Right hindlimb (tissue), 1 donor: ENCODE measurements at places on chromosomes 6 and 20.

GRCh38 chr6:71246596-71246995 is 42.0 kb upstream of the OGFRL1 start:
- no peak for DNase-seq

DNA sequence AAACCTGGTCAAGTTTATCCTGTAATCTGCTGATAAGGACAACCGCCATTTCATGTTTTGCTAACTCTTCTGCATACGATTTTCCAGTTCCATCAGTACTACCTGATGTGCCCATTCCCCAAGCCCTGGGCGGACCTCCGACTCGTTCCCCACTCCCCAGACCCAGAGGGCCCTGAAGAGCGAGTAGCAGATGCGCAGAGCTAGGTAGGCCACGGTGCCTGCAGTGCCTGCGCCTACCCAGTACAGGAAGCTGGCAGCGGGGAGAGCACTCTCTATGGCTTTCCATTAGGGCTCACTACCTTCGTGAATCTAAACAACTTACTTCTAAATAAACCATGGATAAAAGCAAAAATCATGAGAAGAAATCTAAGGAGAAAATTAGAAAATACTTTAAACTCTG is 14.3 kb upstream of the ZDHHC14 start:
- no peak for DNase-seq

GRCh38 chr20:60718743-60719480 is 533.1 kb upstream of the CDH4 start:
- DNase-seq: no peak

GRCh38 chr6:116004841-116005815 is 55.6 kb downstream of the FRK start:
- peak; percentile 23 for DNase-seq

DNA sequence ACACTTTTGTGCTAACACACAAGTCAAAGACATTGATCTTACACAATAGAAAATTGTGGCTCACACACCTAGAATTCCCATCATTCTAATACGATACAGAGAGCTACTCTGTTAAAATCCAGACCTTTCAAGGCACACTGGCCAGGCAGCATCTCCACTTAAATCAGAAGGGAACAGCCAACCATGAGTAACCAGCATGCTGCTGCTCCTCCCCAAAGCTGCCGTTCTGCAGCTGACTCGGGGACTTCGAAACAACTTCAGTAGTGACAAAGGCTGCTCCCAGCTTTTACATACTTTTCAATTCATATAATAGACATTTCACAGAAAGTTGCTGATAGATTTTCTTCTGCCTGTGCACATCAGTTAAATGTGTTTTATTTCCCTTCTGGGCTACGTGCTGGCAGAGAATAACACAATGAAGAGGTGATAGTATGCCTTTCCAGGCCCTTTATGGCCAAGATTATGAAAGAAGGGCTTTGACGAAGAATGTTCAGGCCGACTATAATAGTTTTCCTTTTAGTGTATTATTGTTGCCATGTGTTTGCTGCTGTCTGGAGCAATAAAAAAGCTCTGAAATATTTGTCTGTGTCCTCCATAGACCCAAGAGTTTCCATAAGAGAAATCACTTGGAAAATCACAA is 159.0 kb downstream of the GMDS start:
- peak; percentile 35 for DNase-seq

GRCh38 chr6:150567380-150567779 is 32.3 kb upstream of the PLEKHG1 start:
- DNase-seq: no peak

- no peak for DNase-seq
Measured at GRCh38 chr20:61257611-61258010, 5.5 kb downstream of the CDH4 start.

DNA sequence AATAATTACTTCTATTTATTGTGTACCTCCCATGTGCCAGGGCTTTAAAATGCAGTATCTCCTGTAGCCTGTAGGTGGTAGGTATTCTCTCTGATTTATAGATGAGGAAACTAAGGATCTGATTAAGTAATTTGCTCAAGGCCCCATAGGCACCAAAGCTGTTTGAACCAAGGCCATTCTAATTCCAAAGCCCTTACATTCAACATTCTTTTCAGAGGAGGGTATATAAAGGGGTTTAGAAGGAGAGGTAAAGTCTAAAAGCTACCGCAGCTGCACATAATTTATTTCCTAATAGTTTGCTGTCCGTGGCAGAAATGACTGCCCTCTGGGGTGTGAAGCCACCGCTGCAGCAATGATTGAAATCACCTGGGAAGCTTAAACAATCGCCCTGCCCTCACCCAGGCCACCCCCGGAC is 95.0 kb upstream of the FAM8A1 start:
- no peak for DNase-seq

DNA sequence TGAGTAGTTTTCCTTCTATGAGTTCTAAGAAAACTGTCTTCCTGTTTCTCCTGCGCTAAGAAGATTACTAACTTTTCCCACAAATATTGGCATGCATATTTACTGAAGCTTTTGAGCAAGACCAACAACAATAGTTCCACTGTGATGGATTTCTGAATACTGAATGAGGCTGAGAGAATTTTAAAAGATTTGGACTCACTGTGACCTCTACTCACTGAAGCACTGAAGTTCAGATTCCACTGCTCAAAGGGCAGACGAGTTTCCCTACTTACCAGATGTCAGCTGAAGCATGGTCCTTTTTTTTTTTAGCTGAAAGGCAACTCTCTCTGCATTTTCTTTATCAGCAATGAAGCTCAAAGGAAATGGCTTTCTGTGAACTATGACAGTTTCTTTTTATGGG is 718.5 kb downstream of the RFPL4B start:
- DNase-seq: no peak

DNA sequence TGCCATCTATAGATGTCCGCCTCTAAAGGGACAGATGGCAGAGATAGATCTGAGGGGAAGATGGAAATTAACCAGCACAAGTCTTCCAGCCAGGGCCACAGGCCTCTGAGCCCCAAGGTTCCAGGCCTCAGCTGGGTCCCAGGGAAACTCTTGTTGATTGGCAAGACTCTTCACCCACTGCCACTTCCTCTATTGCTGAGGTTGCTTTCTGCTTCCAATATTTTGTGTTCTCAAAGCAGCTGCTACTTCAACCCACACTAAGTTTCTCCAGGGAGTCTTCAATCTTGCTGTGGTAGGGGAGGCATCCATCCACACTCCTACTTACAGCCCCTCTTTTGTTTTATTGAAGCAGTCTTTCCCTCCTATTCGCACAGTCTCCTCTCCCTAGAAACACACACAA is 36.4 kb upstream of the SASH1 start:
- no peak for DNase-seq
